ENCODE measurements at places on chromosomes 5 and 9. TPM values are rescaled to one million over a fixed set of nuclear protein-coding genes. Genes with fewer than 3 reads are reported as not detected.

- DNase-seq, result no peak
Observed at GRCh38 chr9:76366275-76366674, 28.0 kb downstream of the RFK start.

DNA sequence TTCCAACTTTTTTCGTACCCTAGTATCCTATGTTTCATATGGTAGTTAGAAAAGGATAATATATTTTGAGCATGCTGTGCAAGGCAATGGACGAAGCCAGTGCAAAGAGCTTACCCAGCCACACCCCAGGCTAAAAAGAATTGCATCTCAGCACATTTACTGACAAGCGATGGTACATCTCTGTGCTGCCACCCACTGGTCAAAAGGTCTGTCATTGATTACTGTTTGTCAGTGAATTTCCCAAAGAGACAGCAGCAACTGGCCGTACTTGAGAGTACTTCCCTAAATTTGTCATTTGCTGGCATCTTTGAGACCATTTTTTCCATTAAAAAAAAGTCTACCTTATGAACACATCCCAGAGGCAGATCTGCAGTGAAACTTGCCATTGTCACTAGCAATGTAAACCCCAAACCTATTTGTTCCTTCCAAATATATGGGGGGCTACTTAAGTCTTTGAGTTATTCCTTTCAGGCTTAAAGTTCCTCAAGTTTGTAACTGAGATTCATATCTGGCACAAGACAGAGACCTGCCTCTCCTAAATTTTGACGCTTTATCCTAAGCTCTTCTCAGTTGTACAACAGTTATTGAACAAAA lies 184.3 kb downstream of the CTNND2 start:
- peak; percentile 2 for DNase-seq

GRCh38 chr5:68339921-68340321 lies 124.4 kb downstream of the PIK3R1 start:
- peak; percentile 69 for DNase-seq

GRCh38 chr5:150058480-150059126 lies 27.8 kb downstream of the CSF1R start:
- peak; percentile 74 for DNase-seq

DNA sequence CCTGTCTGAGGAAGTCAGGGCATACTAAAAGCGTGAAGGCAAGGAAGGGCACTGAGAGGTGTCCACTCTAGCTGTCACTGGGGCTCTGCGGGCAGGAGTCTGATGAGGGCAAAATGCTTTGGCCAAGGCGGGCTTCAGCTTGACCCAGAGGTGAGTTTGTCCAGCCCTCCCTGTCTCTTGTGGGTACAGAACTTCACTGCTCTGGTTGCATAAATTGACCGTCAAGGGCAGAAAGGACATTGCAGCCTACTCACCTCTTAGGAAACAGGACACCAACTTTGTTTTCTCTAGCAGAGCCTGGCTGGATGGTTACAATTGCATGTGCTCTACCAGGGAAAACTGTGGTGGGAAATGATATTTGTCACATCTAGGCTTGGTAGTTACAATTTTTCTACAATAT lies 170.9 kb downstream of the TMEM38B start:
- DNase-seq, result no peak

- DNase-seq, result no peak
Observed at GRCh38 chr5:59266410-59266809, 627.1 kb downstream of the PDE4D start.

DNA sequence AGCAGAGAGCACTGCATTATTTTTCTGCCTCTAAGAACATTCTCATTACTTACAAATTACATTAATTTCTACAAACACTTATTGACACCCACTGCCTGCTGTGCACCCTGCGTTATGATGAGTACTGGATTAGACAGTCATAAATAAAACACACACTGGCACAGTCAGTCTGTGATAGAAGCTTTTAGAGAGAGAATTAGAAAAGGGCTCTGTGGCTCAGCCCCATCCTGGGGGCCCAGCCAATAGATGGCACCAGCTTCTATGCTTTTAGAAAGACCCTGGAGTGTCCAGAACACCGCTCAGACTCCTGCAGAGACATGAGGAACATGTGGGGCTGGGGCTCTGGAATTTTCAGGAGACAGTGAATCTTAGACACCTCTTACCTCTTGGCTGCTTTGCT lies 61.0 kb upstream of the RAPGEF1 start:
- DNase-seq, result no peak

GRCh38 chr9:93297659-93298497 lies 113.9 kb downstream of the WNK2 start:
- DNase-seq, result no peak

- peak; percentile 78 for DNase-seq
Observed at GRCh38 chr9:126395439-126396212, 69.0 kb downstream of the MVB12B start.

- DNase-seq, result no peak
Observed at GRCh38 chr5:150258130-150258529, 31.4 kb downstream of the CAMK2A start.

GRCh38 chr9:94157050-94157801 lies 73.0 kb downstream of the PTPDC1 start:
- DNase-seq, result peak; percentile 69

GRCh38 chr9:33489066-33489465 lies 15.3 kb upstream of the NOL6 start:
- DNase-seq, result no peak

DNA sequence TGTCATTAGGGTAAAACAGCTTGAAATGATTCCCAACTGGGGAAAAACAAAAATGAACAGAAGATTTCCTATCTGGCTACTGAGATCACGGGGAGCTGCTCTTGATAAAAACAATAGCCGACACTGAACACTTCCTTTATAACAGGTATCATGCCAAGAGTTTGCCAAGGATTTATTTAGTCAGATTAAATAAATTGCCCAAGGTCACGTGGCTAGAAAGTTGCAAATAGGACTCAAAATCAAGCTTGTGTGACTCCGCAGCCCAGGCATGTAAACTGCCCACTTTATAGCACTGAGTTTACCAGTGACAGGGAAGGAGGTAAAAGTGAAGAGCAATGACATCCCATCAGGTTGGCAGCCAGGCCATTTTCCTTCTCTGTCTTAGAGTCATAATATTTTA lies 120.7 kb upstream of the ZNF618 start:
- DNase-seq, result no peak

DNA sequence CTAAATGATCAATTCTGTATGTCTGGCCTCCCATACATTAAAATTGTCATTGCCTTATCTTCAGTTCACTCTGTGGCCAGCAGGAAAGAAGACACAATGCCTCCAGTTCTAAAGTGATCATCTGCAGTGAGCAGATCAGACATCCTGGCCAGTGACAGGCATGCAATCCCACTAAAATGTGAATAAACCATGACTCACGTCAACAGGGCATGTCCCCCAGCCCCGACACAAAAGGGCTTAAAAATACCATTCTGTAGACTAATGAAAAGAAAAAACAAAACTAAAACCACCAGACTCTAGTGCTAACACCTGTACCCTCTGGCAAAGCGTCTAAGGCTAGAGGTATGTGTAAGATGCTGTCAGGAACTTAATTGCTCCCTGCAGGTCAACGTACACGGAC lies 38.5 kb downstream of the DDX31 start:
- peak; percentile 94 for DNase-seq

DNA sequence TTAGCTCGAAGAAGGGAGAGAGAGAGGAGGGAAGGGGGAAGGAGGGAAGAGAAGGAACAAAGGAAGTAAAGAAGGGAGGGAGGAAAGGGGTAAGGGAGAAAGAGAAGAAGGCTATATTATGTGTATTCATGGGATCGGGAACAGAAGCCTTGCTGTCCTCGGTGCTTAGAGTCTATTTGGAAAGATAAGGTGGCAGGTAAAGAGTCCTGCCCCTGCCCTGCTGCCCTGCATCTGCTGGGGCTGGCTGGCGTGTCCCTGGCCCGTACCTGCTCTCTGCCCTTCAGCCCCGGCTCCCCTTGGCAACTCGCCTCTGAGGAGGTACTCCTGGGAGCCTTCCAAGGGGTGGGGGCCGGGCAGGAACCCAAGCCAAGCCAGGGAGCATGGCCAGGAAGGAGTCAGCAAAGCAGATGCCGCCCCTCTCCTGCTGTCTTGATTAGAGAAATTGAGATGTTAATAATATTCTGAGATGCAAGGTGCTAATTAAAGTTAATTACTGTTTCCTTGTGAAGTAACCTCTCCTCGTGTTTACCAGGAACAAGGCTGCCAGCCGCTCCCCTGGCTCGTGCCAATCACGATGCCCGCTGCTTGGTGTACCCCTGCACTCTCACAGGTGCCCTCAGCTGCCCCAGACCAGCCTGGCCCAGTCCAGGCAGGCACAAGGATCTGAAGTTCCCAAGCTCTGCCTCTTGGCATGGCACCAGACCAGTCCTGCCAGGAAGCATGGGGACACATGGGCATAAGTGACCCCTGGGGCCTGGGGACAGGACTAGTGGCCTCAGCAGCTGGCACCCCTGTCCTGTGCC lies 36.6 kb downstream of the PCDH1 start:
- DNase-seq, result no peak

GRCh38 chr5:115461093-115461492 lies 83.5 kb downstream of the FEM1C start:
- no peak for DNase-seq

GRCh38 chr9:133821601-133822429 lies 83.7 kb upstream of the SARDH start:
- DNase-seq, result no peak

DNA sequence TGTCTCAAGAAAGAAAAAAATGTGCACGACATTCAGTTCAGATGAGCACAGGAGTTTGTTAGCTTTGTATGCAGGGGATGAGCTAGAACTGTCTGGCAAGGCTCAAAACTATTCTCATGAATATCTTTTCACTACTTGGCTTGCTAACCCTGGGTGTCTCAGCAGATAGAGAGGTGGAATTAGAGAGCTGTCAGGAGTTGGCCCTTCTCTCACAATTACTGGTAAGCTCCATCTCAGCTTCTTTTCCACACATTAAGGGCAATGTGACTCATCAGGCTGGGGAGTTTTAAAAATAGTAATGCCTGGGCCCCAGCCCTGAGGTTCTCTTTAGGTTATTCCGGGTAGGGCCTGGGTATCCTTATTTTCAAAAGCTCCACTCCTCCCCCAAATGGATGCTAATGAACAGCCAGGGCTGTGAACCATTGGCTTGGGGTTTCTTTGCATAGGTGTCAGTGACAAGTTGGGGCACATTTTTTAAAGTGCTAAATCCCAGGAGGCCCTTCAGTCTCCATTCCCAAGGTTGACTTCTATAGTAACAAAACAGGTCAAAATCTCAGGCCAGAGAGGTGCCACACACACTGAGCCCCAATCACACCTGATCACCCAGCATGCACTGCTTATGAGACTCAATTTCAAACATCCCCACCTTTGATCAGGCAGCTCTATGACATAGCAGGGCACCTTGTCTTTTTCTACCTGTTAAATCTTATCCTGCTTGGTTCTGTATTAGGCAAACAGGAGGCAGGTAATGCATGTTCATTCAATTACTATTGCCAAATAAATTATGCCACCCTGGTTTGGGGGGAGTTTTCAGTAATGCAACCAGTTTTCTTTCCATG lies 239.7 kb upstream of the DAP start:
- DNase-seq, result no peak

- peak; percentile 70 for DNase-seq
Observed at GRCh38 chr5:42495914-42496313, 72.7 kb downstream of the GHR start.

- no peak for DNase-seq
Observed at GRCh38 chr5:141914199-141914743, 9.4 kb upstream of the DELE1 start.

- DNase-seq, result no peak
Observed at GRCh38 chr5:159377653-159378052, 47.4 kb upstream of the IL12B start.

- no peak for DNase-seq
Observed at GRCh38 chr5:64691291-64691690, 988 bp downstream of the SHISAL2B start.

GRCh38 chr5:116388564-116389258 lies 185.9 kb downstream of the SEMA6A start:
- DNase-seq, result no peak

DNA sequence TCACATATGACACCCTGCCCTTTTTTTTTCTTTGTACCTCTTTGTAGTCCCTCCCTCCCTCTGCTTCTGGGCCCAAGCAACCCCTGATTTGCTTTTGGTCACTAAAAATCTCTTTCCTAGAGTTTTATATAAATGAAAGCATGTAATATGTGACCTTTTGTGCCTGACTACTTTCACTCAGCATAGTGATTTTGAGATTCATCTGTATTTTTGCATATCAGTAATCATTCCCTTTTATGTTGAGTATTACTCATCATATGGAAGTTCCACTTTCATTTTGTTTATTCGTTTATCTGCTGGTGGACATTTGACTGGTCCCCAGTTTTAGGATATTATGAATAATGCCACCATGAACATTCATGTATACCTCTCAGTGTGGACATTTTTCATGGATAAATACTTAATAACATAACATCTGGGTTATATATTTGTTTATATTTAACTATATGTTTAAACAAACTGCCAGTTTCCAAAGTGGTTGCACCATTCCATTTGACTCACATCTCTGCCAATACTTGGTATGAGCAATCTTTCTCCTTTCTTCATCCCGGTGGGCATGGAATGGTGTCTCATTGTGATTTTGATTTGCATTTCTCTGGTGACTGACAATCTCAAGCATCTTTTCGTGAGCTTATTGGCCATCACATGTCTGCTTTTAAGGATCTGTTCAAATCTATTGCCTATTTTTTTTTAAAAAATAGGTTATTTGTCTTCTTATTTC lies 115.7 kb upstream of the S1PR3 start:
- no peak for DNase-seq

GRCh38 chr9:18601026-18601425 lies 127.1 kb downstream of the ADAMTSL1 start:
- DNase-seq, result no peak

- DNase-seq, result no peak
Observed at GRCh38 chr9:133090187-133090586, 28.4 kb downstream of the CEL start.

- no peak for DNase-seq
Observed at GRCh38 chr5:126741361-126741760, 35.6 kb upstream of the LMNB1 start.

The IL4 gene
- total RNA-seq, result not detected

The SLC36A3 gene
- not detected for total RNA-seq

The C5orf47 gene
- total RNA-seq, result not detected

The PCDHB5 gene
- total RNA-seq, result 0.12 TPM

The IFNB1 gene
- not detected for total RNA-seq

The LCN15 gene
- not detected for total RNA-seq

The CATSPER3 gene
- total RNA-seq, result not detected

The ZDHHC11B gene
- 0.12 TPM for total RNA-seq

The ZNG1A gene
- 50.0 TPM for total RNA-seq

The RFESD gene
- 3.0 TPM for total RNA-seq

The RPS23 gene
- total RNA-seq, result 1,263 TPM

The GOLGA2 gene
- 98.2 TPM for total RNA-seq

The SLC25A51 gene
- total RNA-seq, result 78.0 TPM

The TAS2R1 gene
- not detected for total RNA-seq

Measured in mammary epithelial cell (primary cell).